ENCODE measurements at places on chromosomes 1 and 21.

DNA sequence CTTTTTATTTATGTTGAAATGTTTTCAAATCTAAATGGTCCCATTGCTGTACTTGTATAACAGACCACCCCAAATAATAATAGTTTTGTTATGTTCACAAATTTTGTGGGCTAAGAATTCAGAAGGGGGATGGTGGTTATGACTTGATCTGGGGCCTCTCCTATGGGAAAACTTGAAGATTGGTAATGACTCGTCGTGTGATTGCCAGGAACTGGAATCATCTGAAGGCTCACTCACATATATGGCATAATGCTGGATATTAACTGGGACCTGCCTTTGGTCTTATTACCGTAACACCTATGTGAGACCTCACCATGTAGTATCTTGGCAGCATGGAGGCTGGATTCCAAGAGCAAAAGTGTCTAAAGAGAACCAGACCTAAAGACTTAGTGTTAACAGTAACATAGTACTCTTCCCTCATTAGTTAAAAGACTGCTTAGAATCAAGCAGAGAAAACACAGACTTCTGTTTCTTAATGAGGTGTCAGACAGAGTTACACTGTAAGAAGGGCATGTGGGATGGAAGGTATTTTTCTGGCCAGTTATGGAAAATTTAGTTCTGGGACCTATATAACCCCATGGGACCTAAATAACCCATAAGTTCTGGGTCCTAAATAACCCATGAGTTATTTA, 11.9 kb downstream of the LYPLAL1 start:
- DNase-seq = peak; percentile 34

DNA sequence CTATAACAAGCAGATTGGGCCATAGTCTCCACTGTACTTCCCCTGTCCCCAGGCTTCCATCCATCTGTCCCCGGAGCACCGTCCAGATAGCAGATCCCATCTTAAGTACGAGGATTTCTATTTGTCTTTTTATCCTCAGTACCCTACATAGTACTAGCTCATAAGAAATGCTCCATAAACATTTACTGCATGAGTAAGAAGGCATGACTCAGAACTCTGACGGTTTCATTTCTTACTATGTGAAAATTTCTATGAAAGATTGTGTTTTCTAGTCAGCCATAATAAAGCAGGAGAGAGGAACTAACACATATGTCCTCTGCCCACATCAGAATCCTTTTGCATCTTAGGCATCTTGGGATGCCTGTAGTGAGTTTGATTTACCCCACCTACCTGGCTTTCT, 49.5 kb downstream of the CHD1L start:
- peak; percentile 84 for DNase-seq

DNA sequence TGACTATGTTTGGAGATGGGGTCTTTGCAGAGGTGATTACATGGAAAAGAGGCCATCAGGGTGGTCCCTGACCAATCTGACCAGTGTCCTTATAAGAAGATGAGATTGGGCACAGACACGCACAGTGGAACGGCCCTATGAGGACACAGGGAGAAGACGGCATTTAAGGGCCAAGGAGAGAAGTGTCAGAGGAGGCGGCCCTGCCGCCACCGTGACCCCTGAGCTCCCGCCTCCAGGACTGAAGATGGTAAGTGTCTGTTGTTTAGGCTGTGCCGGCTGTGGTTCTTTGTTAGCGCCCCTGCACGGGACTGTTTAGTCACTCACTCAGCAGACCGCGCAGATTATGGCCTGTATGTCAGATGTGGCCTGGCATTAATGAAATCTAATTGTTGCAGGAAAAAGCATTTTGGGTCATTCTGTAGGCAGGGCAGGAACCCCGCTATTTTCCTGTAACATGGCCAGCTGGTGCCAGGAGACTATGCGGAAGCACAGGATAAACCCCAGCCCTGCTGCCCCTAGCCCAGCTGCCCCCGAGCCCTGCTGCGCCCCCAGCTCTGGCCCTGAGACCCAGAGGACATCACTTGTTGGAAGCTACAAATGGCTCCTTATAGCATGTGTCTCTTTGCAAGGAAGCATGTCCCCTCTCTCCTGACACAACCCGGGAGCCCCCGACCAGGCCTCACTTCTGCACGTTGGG, 53.7 kb upstream of the RIPK4 start:
- DNase-seq = no peak

DNA sequence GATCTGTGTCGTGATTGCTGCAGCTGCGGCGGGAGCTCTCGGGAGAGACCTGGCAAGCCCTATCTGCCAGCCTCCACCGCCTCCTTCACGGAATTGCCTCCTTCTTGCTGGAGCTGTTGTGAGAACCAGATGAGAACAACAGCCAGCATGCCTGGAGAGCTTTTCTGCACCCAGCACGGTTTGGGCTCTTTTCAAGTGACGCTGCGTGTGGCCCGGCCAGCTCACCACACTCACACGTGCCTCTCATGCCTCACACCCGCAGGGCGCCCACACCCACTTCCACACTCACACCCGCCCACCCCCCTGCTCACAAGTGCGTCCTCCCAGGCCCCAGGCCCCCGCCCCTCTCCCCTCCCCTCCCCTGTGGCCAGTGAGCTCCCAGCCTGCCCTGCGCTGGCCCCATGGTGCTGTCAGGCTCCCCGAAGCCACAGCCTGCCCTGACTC, 135.7 kb upstream of the RUNX3 start:
- peak; percentile 91 for DNase-seq

DNA sequence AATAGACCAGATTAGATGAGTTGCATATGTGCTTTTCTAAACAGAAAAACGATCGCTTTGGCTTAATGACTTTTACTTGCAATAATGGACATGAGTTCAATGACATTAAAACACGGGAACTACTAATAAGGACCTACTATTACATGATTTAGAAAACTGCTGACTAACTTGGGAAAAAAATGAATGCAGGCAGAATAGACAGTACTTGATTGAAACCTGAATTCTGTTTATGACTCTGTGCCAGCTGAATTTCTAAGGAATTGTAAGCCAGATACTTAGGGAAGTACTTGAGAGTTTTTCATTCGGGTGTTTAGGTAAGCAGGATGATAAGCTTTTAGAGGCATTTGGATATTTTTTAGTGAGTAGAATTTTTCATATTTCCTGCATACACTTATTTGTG, 12.0 kb downstream of the ADGRL2 start:
- peak; percentile 36 for DNase-seq

GRCh38 chr1:230621324-230622030, 20.8 kb upstream of the COG2 start:
- no peak for DNase-seq

DNA sequence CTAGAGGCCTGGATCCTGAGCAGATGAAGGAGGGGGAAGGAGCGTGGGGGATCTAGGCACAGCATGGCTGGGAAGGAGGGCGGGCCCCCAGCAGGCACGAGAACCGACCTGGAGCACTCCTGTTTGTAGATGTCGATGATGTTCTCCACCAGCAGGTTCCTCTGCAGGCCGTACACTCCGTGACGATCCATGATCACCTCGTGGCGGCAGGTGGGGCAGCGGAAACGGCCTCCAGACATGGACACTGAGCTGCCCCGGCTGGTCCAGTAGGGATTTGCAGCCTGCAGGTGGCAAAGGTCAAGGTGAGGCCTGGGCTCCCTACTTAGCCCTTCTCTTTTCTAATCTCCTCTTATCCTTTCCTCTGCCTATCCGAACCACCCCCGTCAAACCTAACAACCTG, 1.3 kb downstream of the TRIM63 start:
- DNase-seq = no peak

- peak; percentile 74 for DNase-seq
These were observed 32.4 kb downstream of the KCTD3 start for GRCh38 chr1:215599418-215600074.

DNA sequence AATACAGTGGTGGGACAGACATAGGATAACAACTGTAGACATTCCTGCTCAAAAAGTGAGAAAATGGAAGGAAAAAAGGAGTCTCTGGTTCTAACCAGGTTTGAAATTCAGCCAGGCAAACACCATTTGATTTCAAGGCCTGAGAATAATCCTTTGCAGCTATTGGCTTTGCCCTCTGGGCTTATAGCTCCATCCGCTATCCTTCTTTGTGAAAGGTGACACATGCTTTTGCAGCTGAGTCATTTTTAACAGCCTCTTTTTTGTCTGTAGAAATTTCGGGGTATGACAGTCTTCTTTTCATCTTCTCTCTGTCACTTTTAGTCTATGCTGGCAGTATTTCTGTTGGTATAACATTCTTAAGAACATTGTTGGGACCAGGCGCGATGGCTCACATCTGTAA, 16.2 kb downstream of the SDHC start:
- no peak for DNase-seq

- no peak for DNase-seq
These were observed 7.8 kb upstream of the KIF14 start for GRCh38 chr1:200628223-200628881.

GRCh38 chr1:41668054-41668660, 183.7 kb upstream of the EDN2 start:
- DNase-seq = no peak

GRCh38 chr1:213615226-213615916, 372.4 kb upstream of the PROX1 start:
- DNase-seq = no peak

GRCh38 chr1:151142411-151143056, 3.9 kb downstream of the SEMA6C start:
- DNase-seq = no peak

DNA sequence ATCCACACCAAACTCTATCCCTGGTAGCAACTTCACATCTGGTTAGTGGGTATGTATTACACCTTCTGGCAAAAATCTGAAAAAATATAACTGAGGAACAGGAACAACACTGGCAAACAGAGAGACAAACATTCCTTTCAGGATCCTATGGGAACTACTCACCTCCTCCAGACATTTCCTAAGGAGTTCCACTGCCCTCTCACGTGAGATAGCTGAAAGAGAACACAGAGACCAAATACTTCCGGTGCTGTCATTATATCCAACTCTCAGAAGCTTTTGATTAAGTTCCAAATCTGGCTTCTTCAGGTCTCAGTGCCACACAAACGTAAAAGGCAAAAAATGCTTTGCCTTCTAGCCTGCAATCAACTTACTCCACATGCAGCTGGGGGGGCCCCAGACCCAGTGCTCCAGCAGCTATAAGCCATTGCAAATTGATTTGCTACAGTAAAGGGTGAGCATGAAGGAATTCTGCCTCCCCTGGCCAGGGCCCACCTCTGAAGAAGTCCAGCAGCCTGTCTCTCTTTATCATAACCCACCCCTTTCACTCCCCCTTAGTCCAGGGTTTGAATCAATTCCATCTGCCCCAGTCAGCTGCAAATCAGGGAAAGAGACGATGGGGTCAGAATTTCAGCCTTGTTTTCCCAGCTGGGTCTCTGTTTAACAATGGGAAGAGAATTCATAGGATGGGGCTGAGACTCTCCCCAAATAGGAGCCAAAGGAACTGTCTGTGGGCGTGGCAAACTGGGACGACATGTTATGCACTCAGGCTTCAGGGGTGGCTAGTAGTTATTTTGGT, 32.2 kb downstream of the TFAP2E start:
- DNase-seq = peak; percentile 7

GRCh38 chr1:165376041-165376810, 19.7 kb upstream of the LMX1A start:
- peak; percentile 90 for DNase-seq

DNA sequence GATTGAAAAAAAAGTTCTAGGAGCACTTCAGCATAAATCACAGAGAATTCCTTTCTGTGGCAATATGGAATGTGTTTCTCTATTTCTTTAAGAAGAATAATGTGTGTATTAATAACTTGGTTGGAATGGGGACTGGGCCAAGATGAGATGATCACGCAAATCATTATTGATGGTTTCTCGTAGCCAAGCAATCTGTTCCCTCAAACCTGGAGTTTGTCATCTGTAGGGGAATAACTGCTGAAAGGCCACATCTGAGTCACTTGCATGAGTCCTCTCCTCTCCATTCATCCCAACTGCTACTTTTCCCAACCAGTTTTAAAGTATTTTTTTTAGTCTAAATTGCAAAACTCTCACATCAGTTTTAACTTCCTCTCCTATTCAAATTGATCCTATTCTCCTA, 480.4 kb downstream of the PLPP3 start:
- peak; percentile 97 for DNase-seq

DNA sequence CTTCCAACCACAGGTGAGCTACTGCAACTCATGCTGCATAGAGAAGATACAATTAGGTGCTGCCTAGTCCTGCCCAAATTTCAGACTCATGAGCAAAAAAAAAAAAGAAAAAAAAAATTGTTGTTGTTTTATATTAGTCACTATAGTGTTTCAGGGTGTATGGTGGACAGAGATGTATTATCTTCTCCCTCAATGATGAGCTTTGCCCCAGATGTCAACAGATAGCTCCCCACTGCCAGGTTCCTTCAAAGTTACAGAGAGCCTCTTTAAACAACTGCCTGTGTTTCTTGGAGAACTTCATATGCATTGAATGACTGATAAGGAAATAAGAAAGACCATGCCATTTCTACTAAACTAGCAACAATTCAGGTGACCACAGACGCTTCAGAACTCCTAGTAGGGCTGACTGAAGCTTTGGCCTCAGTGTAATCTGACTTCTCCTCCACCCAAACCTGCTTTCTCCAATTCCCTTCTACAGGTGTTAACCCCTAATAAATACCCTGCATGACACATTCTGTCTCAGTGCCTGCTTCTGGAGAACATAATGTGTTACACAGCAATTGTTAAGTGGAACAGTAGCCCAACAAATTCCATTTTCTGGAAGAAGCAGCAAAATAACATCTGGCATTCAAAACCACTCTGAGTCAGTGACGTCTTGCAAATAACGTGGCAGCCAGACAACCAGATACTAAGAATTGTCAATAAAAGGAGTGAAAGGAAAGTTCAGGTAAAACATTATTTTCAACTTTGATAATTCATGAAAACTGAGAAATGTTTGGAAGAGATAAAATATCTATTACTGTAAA, 147.7 kb downstream of the CDC42BPA start:
- peak; percentile 34 for DNase-seq

- DNase-seq = no peak
These were observed 21.2 kb upstream of the DIP2A start for GRCh38 chr21:46437511-46437910.

- no peak for DNase-seq
These were observed 189.9 kb downstream of the APP start for GRCh38 chr21:25980710-25981109.

GRCh38 chr1:162016631-162017030, 7.0 kb downstream of the OLFML2B start:
- DNase-seq = no peak

DNA sequence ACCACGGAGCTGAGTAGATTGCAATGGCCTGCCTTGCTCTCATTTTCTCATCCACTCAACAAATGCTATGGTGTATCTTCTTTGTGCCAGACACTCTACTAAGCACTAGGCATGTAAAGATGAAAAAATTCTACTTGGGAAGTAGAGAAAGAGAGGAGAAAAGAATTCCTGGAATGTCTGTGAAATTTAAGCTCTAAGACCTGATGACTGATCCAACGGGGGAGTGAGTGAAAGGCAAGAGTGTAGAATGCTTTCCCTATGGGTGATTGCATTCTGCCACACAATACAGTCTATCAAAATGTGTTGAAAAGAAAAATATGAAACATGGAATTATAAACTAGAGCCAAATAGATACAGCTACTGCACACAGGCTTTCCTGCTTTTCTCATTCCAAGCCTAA, 82.3 kb downstream of the CYYR1 start:
- DNase-seq = peak; percentile 87

GRCh38 chr21:27258742-27259448, 292.0 kb upstream of the ADAMTS5 start:
- no peak for DNase-seq

GRCh38 chr1:76191561-76191960, 117.0 kb downstream of the ST6GALNAC3 start:
- DNase-seq = no peak
